ENCODE measurements at places on chromosomes 12 and 14.

- DNase-seq: no peak
Measured at GRCh38 chr12:105321125-105321524, 9.4 kb upstream of the C12orf75 start.

- no peak for DNase-seq
Measured at GRCh38 chr12:117092886-117093285, 6.3 kb downstream of the TESC start.

GRCh38 chr12:122399254-122399591, 23.2 kb downstream of the CLIP1 start:
- no peak for DNase-seq

DNA sequence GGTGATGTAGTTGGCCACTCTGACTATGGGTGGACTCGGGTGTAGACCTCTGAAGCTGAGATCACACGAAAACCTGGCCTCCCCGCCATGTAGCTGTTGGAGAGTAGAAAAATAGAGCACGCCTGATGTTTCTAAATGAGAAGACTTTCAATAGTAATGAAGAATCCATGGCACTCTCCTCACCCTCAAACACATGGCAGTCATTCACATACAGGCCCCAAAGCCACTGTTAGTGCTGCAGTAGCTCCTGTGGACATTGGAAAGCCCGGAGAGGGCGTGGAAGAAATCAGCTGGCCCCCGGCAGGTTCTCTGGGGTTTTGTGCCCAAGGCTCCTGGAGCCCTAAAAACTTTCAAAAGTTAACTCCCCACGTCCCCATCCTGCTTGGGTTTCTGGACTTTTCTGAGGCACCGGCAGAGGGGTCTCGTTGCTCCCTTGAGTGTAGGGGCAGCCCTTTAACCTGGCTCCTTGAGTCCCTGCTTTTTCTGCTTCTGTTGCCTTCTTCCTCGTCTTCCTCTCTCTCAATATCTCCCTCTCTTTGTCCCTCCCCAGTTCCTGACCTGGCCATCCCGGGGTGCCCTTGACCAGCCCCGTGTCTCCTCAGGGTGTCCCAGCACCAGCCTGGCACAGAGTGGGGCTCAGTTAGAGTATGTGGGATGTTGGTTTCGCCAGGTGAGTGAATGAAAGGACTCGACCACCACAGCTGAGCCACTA, 8.3 kb downstream of the MEG3 start:
- no peak for DNase-seq

GRCh38 chr14:104676130-104676693, 13.2 kb upstream of the INF2 start:
- no peak for DNase-seq

DNA sequence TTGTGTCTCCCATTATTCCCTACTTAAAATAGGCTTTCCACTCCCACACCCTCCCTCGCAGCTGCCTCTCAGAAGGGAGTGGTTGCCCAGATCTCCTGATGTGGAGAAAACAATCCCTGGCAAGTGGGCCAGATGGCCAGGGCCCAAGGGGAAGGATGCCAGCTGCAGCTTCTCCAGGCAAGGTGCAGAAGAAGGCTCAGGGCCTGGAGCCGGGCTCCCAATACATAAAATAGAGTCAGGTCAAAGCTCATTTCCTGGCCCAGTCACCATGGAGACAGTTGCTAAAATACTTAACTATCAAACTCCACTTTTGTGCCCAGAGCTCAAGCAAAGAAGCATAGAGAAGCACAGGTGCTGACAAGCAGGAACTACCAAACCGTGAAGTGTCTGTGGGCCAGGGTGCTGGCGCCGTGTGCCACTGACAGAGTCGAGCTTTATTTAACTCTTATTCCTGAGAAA, 45.7 kb upstream of the ITPR2 start:
- no peak for DNase-seq

DNA sequence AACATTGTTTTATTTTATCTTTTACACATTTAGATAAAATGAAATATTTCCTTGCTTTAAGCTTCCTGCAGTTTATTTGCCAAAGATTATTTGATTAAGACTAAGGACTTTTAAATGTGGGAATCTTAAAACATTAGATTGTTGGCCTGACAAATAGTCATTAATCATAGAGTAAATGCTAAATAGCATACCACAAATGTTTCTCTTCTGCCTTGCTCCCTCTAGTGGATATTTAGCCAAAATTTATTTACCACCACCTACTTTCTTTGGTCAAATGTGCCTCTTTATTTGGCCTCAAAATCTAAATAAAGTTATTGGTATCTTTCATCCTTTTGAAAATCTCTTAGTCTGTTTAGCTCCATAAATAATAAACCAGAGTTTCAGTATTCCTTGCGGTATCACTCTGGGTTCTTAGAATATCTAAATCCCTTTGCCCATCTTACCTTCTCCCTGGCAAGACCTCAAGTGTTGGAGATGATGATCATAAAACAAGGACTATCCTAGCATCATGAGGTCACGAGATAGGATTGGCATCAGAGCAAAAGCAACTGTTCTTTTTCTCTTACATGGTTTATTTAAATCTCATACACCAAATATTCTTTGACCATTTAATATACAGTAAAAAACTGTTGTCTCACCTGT, 150.6 kb upstream of the AEBP2 start:
- DNase-seq: no peak

DNA sequence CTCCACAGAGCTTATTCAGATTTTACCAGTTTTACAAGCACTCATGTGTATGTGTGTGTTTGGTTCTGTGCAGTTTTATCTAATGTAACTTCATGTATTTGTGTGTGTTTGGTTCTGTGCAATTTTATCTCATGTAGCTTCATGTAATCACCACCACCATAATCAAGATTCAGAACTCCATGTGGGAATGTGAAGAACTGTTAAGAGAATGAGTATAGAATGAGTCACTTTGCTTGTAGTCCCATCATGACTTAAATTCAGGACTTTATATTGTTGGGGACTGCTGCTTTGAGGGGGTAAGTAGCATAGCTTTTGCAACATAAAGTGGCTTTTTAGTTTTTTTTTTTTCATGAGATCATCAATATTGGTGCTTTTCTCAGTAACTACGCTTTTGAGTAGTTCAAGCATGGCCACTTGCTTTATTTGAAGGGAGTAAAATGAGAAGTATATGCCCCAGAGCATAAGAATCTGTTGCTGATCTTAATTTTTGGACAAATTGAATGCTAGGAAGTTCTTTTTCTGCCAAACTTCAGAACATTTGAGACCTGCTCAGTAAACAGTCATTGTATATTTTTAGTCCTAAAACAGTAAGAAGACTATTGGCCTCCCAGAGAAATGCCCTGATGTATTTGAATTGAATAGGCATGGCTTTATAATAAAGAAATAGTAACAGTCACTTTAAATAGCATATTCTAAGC, 28.8 kb downstream of the PROX2 start:
- no peak for DNase-seq

DNA sequence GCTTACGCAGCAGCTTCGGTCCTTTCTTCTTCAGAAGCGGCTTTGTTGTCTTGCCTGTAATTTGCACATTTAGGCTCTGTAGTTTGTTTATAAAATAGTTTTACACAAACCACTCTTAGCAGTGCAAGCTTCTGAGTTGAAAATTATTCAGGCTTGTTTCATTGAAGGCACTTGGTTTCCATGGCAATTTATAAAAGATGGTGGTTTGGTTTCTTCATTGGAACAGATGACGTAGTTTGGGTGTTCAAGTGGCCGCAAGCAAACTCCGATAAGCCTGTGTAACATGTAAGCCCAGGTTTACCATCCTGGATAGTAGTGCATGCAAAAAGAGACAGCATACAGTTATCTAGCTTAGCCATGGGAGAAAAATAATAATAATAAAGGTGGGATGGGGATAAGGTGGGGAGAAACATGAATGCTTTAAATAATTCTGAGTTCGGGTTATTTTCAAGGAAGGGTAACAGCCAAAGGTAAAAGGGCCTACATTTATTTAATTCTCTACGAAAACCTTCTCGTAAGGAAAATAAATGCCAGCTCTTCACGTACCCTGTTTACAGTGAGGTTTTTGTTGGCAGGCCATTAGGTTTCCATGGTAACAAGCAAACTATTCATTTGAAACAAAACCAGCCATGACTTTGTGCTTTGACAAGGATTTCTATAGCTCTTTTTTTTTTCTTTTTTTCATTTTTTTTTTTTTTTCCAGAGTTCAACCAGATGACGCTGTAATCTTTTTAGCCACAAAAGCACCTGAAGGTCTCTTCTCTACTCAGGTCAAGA, 189.6 kb upstream of the RPL10L start:
- no peak for DNase-seq

DNA sequence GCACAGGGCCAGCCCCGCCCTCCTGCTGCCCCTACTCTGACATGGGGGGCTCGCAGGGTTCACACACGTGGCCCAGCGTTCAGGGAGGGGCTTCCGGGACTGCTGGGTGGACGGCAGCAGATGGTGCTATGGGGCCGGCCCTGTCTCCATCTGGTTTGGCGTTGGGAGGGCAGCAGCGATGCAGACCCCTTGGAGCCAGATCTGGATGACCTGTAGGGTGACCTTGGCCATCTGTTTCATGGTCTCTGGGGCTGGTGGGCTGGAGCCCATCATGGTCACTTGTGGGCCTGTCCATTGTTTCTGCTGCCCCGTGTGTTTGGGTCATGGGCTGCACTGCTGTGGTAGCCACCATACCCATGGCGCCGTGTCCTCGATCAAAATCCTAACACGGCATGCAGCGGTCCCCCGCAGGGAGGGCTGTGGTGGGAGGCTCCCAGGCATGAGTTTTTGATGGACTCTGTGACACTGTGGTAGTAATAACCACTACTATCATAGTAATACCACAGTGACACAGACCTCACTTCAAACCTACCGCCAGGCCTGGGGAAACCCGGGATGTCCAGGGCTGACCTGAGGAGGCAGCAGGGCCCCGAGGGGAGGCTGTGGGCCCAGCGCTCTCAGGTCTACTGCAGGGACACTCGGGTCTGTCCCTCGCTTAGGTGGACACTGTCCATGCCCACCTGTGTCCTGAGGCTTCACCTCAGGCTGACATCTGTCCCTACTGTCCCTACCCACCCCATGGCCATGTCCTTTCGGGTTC, 359.4 kb downstream of the TMEM121 start:
- no peak for DNase-seq

- DNase-seq: no peak
Measured at GRCh38 chr14:68239988-68240771, 420.6 kb downstream of the RAD51B start.

DNA sequence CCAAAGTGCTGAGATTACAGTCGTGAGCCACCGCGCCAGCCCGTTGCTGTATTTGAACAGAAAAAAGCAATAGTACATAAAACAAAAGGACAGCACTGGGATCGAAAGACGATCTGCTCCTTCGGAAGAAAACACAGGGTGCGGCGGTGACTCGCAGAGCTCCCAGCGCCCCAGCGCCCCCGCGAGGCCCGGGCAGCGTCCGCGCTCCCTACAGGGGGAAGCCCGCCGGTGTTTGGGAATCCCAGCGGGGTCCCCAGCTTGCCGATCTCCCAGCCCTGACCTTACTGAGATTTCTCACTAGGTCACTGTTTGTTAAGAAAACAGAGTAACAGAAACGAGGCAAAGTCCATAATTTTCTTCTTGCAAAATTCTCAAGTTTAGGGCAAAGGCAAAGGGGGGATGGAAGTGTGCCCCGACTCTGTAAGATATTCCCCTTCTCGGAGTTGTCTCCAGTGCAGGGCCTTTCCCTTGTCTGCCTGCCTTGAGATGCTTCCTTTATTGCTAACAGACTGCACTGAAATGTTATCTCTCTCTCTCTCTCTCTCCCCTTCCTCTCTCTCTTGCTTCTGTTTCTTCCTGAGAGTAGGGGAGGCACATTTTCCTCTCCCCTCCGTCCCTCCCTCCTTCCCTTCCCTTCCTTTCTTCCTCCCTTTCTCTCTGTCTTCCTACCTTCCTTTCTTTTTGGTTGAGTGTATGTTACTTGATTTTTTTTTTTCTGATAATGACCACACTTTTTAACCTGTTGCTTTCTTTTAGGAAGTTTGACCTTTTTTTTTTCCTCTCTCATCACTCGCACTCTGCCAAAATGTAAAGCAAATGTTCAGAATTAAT, 91.9 kb downstream of the TMEM30B start:
- DNase-seq: no peak

DNA sequence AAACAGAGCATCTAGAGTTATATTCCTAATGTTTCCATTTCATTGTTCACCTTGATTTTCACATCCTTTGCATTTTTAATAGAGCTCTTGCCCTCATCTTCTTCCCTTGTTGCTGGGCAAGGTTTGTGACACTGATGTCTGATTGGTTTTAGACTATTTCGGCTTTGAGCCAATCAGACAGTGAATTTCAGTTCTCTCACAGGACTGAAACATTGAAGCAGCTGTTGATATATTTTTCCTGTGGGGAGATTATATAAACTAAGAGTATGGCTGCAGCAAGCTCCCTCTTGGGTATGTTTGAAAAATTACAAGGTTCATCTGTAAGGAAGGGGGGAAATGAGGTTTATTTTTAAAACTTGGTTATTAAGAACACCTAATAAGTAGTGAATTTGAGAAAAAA, 51.2 kb downstream of the ATF7IP start:
- no peak for DNase-seq

GRCh38 chr12:67885375-67886169, 103.7 kb upstream of the IFNG-AS1 start:
- DNase-seq: no peak

GRCh38 chr14:38079268-38079667, 128.4 kb upstream of the SSTR1 start:
- no peak for DNase-seq

DNA sequence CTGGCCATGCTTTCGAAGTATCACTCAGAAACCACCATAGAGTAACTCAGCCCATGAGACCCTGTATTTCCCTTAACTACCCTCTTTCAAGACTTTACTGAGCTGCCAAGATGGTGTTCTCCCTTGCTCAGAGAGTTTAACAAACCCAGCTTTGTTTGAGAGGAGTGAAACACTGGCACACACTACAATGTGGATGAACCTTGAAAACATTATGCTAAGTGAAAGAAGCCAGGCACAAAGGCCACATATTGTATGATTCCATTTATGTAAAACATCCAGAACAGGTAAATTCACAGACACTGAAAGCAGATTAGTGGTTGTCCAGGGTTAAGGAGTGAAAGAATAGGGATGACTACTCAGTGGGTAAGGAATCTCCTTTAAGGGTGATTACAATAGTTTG, 18.9 kb downstream of the SERPINA3 start:
- no peak for DNase-seq

GRCh38 chr12:123126294-123127181, 24.4 kb downstream of the PITPNM2 start:
- DNase-seq: no peak

- DNase-seq: no peak
Measured at GRCh38 chr12:62737188-62737587, 197.8 kb downstream of the PPM1H start.

- DNase-seq: no peak
Measured at GRCh38 chr14:75334549-75335051, 56.0 kb downstream of the FOS start.

- no peak for DNase-seq
Measured at GRCh38 chr14:95018821-95019220, 138.5 kb downstream of the DICER1 start.

- DNase-seq: no peak
Measured at GRCh38 chr12:15931590-15932053, 20.5 kb downstream of the DERA start.
